ENCODE measurements at places on chromosomes 5 and 9. TPM values are rescaled to one million over a fixed set of nuclear protein-coding genes. Genes with fewer than 3 reads are reported as not detected.

DNA sequence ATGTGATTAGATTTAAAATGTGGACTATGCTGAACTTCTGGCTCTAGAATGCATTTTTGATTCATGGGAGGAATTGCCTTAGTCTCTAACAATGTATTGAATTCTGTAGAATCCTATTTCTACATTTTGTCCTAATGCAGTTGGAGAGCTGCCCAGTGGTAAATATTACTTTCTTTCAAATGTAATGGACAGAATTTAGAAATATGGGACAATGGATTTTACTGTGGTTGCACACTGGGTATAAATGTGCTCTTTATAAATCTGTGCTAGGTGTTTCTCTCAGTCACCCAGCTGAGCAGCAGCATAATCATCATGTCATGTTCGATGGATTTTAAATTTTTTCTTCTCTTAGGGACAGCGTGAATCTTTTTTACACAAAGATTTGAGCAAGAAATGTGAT lies 141.7 kb downstream of the ADGRV1 start:
- H3K4me3 ChIP-seq, result no peak overlapping the region
- no peaks in the 10 kb centered on the region for H3K36me3 ChIP-seq
- DNase-seq, result no peak
- no peak overlapping the region for H3K27ac ChIP-seq
- no peaks in the 10 kb centered on the region for H3K27me3 ChIP-seq

DNA sequence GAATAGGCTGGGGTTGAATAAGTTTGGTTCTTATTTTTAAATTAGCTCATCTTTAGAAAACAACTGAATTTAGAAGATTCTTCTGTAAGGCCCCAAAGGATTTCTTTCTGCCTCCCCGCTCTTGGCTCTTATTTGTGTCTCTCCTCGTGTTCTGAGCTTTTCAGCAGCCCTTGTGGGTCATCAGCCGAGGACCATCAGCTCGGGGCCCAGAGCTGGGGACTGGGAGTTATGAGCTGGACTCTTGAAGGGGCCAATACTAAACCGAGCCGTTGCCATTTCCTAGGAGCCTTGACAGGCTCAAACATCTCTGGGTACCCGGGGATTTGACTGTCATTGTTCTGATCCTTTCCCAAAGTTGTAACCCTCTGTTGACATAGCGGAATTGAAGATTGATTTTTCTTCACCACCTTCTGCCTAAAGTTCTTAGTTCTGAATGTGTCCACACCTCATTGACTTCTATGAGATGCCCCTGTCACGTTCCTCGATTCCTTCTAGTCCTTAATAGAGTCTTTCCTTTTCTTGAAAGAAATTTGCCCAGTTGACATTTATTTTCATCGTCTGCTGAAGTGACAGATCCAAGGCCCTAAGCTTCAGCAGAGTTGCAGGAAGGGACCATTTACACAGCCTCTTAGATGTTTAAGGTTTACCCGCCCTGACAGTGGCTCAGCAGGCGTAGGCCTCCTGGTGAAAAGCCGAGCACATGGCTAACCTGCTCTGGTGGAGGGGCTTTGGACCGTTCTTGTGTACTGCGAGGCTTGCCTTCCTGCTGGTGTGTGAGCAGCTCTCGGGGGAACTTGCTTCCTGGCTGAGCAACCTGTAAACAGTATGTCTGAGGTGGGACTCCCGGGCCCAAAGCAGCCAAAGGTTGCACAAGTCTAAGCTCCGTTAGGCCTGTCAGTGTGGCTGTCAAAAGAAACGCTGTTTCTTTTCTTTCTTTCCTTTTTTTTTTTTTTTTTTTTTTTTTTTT lies 24.0 kb downstream of the ABL1 start:
- no peaks in the 10 kb centered on the region for H3K27me3 ChIP-seq
- no peak overlapping the region for H3K4me3 ChIP-seq
- no peak for DNase-seq
- H3K36me3 ChIP-seq, result no peaks in the 10 kb centered on the region

GRCh38 chr9:123322273-123323195 lies 33.5 kb upstream of the CRB2 start:
- no peaks in the 10 kb centered on the region for H3K36me3 ChIP-seq
- H3K4me3 ChIP-seq, result no peak overlapping the region
- H3K27ac ChIP-seq, result no peak overlapping the region
- DNase-seq, result no peak
- H3K27me3 ChIP-seq, result no peaks in the 10 kb centered on the region
- H3K4me1 ChIP-seq, result no peaks in the 10 kb centered on the region

GRCh38 chr5:82991678-82992323 lies 85.4 kb downstream of the TMEM167A start:
- no peaks in the 10 kb centered on the region for H3K36me3 ChIP-seq
- no peak overlapping the region for H3K4me3 ChIP-seq
- H3K4me1 ChIP-seq, result no peaks in the 10 kb centered on the region
- no peak for DNase-seq
- no peaks in the 10 kb centered on the region for H3K27me3 ChIP-seq

DNA sequence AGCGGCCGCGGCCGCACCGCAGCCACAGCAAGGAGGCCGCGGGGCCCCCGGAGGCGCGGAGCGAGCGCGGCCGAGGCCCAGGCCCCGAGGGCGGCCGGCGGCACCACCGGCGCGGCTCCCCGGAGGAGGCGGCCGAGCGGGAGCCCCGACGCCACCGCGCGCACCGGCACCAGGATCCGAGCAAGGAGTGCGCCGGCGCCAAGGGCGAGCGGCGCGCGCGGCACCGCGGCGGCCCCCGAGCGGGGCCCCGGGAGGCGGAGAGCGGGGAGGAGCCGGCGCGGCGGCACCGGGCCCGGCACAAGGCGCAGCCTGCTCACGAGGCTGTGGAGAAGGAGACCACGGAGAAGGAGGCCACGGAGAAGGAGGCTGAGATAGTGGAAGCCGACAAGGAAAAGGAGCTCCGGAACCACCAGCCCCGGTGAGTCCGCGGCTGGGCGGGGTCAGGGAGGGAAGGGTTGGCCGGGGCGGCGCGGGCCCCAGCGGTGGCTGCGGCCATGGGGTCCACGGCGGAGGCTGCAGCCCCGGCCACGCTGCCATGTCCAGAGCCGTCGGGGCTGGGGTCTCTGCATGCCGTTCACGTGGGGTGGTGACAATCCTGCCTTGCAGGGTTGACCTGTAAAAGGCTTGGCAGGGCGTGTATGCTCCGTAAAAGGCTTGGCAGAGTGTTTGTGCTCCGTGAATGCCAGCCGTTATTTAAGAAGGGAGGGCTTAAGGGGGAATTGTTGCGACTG lies 146.0 kb downstream of the CACNA1B start:
- H3K4me3 ChIP-seq, result no peak overlapping the region
- peaks cover 37% of the 10 kb centered on the region for H3K27me3 ChIP-seq
- peaks cover 13% of the 10 kb centered on the region for H3K4me1 ChIP-seq
- DNase-seq, result no peak

DNA sequence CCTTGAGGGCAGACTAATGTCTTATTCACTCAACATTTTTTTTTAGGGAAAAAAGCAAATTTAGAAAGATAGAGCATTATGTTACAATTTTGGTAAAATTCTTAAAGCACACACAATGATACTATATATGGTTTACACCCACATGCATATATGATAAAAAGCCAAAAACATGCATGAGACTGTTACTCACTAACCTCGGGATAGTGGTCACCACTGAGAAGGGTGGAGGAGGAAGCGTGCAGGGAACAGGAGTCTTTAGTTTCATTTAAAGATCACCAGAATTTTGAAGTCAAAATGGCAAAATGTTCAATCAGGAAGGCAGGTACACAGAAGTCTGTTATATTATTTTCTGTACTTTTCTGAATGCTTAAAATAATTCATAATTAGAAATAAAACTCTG lies 9.2 kb downstream of the ARL15 start:
- no peak for DNase-seq
- no peaks in the 10 kb centered on the region for H3K36me3 ChIP-seq
- no peaks in the 10 kb centered on the region for H3K27me3 ChIP-seq

DNA sequence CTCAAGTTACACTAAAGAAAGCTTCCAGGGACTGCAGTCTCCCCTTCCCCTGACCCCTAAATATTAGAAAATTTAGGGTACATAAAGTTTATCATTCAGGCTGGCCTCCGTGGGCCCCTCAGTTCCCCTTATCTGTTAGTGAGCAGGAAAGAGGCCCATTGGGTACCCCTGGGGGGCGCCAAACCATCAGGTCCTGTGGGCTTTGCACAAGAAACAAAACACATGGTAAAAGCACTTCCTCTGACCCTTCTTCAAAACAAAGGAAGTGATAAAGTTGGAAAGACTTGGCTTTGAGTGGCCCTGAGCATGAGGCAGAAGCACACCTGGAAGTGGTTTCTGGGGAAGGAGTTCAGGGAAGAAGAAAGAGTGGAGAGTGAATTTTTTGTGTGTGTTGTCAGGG lies 213.0 kb downstream of the SMARCA2 start:
- no peaks in the 10 kb centered on the region for H3K4me1 ChIP-seq
- no peaks in the 10 kb centered on the region for H3K36me3 ChIP-seq
- no peaks in the 10 kb centered on the region for H3K27me3 ChIP-seq
- no peak overlapping the region for H3K27ac ChIP-seq

DNA sequence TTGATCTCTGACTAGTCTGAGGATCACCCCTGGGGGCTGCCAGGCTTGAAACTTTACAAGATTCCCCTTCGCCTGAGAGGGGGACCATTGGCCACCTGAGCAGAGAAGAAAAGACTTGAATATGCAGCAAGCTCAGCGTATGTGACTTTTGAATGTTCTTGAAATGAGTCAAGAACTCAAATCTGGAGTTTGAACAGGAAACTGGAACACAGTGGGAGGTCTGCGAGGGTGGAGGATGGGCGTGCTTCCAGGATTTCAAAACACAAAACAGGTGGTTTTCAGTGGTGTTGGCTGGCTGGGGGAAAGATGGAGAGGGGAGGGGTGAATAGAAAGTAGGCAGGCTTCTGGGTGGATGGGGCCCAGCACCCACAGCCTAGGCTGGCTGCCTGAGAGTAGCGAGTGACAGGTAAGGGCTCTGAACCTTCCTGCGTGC lies 40.6 kb downstream of the TMEM174 start:
- H3K27me3 ChIP-seq, result no peaks in the 10 kb centered on the region
- H3K36me3 ChIP-seq, result no peaks in the 10 kb centered on the region
- H3K4me1 ChIP-seq, result peaks cover 33% of the 10 kb centered on the region

DNA sequence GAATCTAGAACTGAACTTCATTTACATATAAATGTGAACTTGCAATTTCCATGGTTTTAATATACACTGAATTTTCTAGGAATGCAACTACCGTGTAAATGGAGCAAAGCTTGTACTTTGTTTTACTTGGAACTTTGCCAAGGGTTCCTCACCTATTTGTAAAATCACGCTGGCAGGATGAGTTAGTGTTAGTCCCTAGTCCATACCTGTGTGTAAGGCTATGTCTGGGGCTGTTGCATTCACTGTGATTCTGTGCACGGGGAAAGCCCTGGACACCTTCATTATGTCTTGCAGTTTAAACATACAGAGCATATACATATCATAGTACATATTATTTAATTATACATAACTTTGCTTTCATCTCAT lies 119.9 kb downstream of the PAX5 start:
- H3K4me1 ChIP-seq, result no peaks in the 10 kb centered on the region
- H3K36me3 ChIP-seq, result no peaks in the 10 kb centered on the region
- H3K27me3 ChIP-seq, result peaks cover 23% of the 10 kb centered on the region
- H3K27ac ChIP-seq, result no peak overlapping the region

- no peak overlapping the region for H3K4me3 ChIP-seq
- DNase-seq, result no peak
- H3K4me1 ChIP-seq, result no peaks in the 10 kb centered on the region
- no peaks in the 10 kb centered on the region for H3K36me3 ChIP-seq
- no peak overlapping the region for H3K27ac ChIP-seq
Measured at GRCh38 chr5:42089705-42090104, 164.6 kb downstream of the FBXO4 start.

- no peak for DNase-seq
- H3K27me3 ChIP-seq, result no peaks in the 10 kb centered on the region
- H3K36me3 ChIP-seq, result peaks cover 56% of the 10 kb centered on the region
- no peak overlapping the region for H3K4me3 ChIP-seq
- H3K27ac ChIP-seq, result no peak overlapping the region
Measured at GRCh38 chr5:58455066-58455465, 4.8 kb downstream of the PLK2 start.

GRCh38 chr9:110135846-110136245 lies 72.1 kb downstream of the C9orf152 start:
- no peaks in the 10 kb centered on the region for H3K36me3 ChIP-seq
- no peak overlapping the region for H3K4me3 ChIP-seq
- no peaks in the 10 kb centered on the region for H3K27me3 ChIP-seq
- H3K4me1 ChIP-seq, result peaks cover 15% of the 10 kb centered on the region
- no peak for DNase-seq

DNA sequence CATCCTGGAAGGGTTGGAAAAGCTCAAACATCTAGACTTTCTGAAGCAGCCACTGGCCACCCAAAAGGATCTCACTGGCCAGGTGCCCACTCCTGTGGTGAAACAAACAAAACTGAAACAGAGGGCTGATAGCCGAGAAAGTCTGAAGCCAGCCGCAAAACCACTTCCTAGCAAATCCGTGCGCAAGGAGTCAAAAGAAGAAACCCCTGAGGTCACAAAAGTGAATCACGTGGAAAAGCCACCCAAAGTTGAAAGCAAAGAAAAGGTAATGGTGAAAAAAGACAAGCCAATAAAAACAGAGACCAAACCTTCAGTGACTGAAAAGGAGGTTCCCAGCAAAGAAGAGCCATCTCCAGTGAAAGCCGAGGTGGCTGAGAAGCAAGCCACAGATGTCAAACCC lies 87.6 kb downstream of the MAP1B start:
- DNase-seq, result no peak
- no peak overlapping the region for H3K4me3 ChIP-seq
- peaks cover 100% of the 10 kb centered on the region for H3K36me3 ChIP-seq
- H3K27ac ChIP-seq, result no peak overlapping the region

DNA sequence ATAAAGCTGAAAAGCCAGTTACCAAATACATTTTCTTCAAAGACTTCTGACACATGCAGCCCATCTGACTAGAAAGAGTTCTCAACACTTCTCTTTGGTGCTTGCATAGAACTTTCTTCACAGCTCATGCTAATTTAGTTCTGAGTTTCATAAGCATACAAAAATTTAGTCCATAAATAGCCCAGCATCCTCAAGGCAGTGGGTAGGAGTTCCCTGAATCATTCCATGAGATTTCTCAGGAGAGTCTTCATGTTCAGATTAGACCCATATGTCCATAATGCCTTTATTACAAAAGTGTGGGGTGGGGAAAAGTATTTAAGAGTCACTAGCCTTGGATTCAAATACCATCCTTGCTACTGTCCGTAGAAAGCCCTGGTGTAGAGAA lies 290.2 kb upstream of the RGMB start:
- no peaks in the 10 kb centered on the region for H3K27me3 ChIP-seq
- H3K36me3 ChIP-seq, result no peaks in the 10 kb centered on the region
- no peak overlapping the region for H3K4me3 ChIP-seq
- no peak overlapping the region for H3K27ac ChIP-seq
- H3K4me1 ChIP-seq, result no peaks in the 10 kb centered on the region

DNA sequence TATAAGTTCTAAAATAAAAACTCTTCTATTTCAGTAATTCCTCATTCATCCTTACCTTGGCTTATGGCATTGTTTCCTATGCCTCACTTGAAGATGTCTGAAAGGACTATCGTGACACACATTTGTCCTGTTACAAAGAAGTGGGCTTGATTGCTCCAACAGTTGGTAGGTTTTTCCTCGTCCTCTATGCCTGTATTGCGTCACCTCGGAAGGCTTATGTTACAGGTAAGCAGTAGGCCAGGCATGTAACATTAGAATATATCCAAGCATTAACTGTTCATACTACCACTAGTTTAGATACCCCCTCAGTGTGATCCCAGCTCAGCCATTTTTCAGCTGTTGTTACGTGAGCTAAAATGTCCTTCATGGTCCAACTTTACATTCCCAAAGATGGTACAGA lies 116.7 kb downstream of the MLLT3 start:
- H3K27me3 ChIP-seq, result no peaks in the 10 kb centered on the region
- peaks cover 22% of the 10 kb centered on the region for H3K4me1 ChIP-seq
- H3K4me3 ChIP-seq, result no peak overlapping the region
- DNase-seq, result no peak
- H3K27ac ChIP-seq, result no peak overlapping the region

Gene TTC23L
- 3.3 TPM for total RNA-seq

Gene ITK
- 0.44 TPM for total RNA-seq

Gene TRPM6
- total RNA-seq, result 0.30 TPM

Gene PCDHGB3
- total RNA-seq, result 7.8 TPM
